ENCODE measurements at places on chromosomes 11 and 22. TPM values are rescaled to one million over a fixed set of nuclear protein-coding genes. Genes with fewer than 3 reads are reported as not detected.

OR6A2 gene
- total RNA-seq, result 0.16 TPM

SLC5A1 gene
- total RNA-seq, result not detected

KCNJ1 gene
- 0.06 TPM for total RNA-seq

RDX gene
- total RNA-seq, result 143 TPM

PTPN5 gene
- not detected for total RNA-seq

CARNS1 gene
- 0.19 TPM for total RNA-seq

NCAM1 gene
- total RNA-seq, result 0.65 TPM

CALCA gene
- total RNA-seq, result not detected

LGR4 gene
- total RNA-seq, result 6.0 TPM

PHLDA2 gene
- total RNA-seq, result 2.8 TPM

MISFA gene
- total RNA-seq, result 0.82 TPM

SNX32 gene
- under 0.01 TPM for total RNA-seq

OR51B4 gene
- not detected for total RNA-seq

ASCL2 gene
- total RNA-seq, result not detected

TCIRG1 gene
- 68.8 TPM for total RNA-seq

CST6 gene
- total RNA-seq, result 0.49 TPM

POU2F3 gene
- not detected for total RNA-seq

OR2AG2 gene
- total RNA-seq, result under 0.01 TPM

TMPRSS5 gene
- total RNA-seq, result 0.16 TPM

HSD17B12 gene
- total RNA-seq, result 38.5 TPM

GAB4 gene
- total RNA-seq, result not detected

PIWIL4 gene
- total RNA-seq, result 0.32 TPM

IGF2 gene
- 6.3 TPM for total RNA-seq

GPHA2 gene
- total RNA-seq, result not detected

KCNK7 gene
- total RNA-seq, result under 0.01 TPM

SYT8 gene
- total RNA-seq, result not detected

MGAT3 gene
- total RNA-seq, result under 0.01 TPM

SYCE3 gene
- total RNA-seq, result not detected

TRIM49C gene
- not detected for total RNA-seq

SEC14L6 gene
- total RNA-seq, result 0.13 TPM

NRXN2 gene
- total RNA-seq, result not detected

GPR83 gene
- under 0.01 TPM for total RNA-seq

PDE2A gene
- total RNA-seq, result 159 TPM

SLC6A5 gene
- not detected for total RNA-seq

PKNOX2 gene
- not detected for total RNA-seq

UBQLN3 gene
- total RNA-seq, result not detected

TREH gene
- total RNA-seq, result not detected

BACE1 gene
- 13.0 TPM for total RNA-seq

C11orf97 gene
- total RNA-seq, result not detected

FAM111B gene
- 31.7 TPM for total RNA-seq

CCDC116 gene
- total RNA-seq, result 0.13 TPM

HBG2 gene
- not detected for total RNA-seq

POU2AF1 gene
- total RNA-seq, result not detected

APOBEC3G gene
- 6.0 TPM for total RNA-seq

BBOX1 gene
- not detected for total RNA-seq
